ENCODE measurements at places on chromosomes 16 and 17.

DNA sequence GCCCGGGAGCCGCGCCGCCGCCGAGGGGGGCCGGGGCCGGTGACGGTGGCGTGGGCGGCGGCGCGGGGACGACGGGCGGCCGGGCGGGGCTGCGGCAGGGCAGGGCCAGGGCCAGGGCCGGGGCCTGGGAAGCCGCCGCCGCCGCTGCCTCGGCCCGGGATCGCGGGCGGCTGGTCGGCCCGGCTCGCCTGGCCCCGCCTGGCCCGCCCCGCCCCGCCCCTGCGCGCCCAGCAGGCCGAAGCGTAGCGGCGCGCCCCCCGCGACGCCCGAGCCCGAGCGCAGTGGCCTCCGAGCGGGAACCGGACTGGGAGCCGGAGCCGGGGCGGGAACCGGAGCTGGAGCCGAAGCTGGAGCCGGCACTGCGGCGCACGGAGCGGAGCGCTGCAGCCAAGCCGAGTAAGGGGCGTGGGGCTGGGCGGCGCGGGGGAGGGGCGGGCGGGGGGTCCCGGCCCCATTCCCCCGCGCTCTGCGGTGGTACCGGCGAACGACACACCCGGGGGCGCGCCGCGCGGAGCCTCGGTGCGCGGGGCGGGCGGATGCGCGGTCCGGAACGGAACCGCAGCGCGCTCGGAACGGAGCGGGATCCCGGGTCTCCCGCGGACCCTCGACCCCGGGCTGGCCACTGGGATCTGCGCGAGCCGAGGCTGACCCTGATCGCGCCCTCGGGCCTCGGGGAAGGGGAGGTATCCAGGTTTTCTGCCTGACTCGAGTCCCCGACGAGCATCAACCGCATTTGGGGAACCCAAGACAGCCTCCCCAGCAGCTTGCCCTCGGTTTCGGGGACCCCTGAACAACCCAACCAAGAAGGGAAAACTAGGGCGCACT lies at the start of gene BEAN1:
BEAN1 (plus strand) TSS at position 260 of the 825 bp plus-strand sequence. CDS start 10,382 bp downstream, outside the sequence.
- peak; percentile 54 for DNase-seq

GRCh38 chr17:73248532-73248931 lies 13.1 kb downstream of the CPSF4L start:
- DNase-seq, result no peak

- no peak for DNase-seq
Measured at GRCh38 chr17:32771396-32771795, 105.5 kb downstream of the MYO1D start.

DNA sequence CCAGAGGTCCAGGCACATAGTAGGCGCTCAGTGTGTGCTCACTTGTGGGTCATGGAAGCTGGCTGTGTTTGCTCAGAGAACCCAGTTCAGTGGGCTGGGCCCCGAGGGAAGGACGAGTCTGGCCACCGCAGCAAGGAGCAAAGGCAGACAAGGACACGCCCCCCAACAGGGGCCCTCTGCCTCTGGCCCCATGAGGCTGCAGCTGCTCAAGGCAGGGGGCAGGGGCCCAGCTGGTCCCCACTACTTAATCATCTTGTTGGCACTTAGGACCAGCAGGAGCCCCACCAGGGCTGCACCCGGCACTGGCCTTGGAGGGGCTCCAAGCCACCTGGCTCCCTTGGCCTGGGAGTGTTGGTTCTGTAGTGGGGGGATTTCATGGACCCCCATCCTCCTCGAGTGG lies 16.1 kb downstream of the KCNJ12 start:
- DNase-seq, result no peak

GRCh38 chr17:64289741-64290141 lies 26.7 kb upstream of the TEX2 start:
- DNase-seq, result no peak

- no peak for DNase-seq
Measured at GRCh38 chr17:28404812-28405570, 1.0 kb downstream of the SLC46A1 start.

- peak; percentile 38 for DNase-seq
Measured at GRCh38 chr17:3534881-3535252, 22.7 kb downstream of the TRPV3 start.

- no peak for DNase-seq
Measured at GRCh38 chr16:66127459-66128370, 238.8 kb upstream of the CDH5 start.

- DNase-seq, result no peak
Measured at GRCh38 chr16:10926094-10926493, 16.2 kb downstream of the DEXI start.

GRCh38 chr16:71421911-71422310 lies 19.9 kb downstream of the TLE7 start:
- no peak for DNase-seq

DNA sequence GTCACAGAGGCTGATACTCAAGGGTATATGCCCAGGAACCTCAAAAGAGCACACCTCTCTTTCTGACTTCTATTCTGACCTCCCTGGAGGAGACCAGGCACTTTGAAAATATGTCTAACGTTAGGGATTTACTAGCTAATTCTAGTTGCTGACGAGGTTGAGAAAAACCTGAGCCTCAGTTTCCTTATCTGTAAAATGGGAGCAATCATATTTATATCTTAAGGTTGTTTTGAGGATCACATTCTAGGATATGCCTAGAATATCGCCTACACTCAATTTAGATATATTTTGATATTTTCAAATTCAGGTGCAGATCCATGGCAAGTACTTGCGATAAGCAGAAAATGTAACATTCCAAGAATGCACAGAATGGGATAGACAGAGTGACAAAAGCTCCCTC lies 425.8 kb downstream of the GRIN2A start:
- DNase-seq, result no peak

- no peak for DNase-seq
Measured at GRCh38 chr17:77881545-77881944, 77.0 kb upstream of the TNRC6C start.

DNA sequence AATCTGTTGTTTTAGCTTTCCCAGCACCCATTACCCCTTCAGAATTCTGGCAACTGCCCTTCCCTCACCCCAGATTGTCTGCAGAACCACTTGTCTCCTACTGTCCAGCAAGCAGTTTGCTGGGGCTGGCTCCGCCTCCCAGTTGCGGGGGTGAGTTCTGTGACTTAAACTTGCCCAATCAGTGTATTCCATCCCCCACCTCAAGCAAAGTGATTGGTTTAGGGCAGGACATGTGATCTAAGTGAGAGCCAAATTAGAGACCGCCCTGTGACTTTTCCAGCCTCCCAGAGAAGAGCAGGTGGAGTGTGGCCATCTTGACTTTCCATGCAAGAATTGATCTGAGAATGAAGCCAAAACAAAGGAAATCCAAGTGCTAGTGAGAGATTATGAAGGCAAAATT lies 22.7 kb upstream of the SRCIN1 start:
- peak; percentile 72 for DNase-seq

- DNase-seq, result no peak
Measured at GRCh38 chr17:78294776-78295175, 63.3 kb downstream of the TMEM235 start.

- no peak for DNase-seq
Measured at GRCh38 chr17:82346342-82347300, 12.4 kb upstream of the TEX19 start.

DNA sequence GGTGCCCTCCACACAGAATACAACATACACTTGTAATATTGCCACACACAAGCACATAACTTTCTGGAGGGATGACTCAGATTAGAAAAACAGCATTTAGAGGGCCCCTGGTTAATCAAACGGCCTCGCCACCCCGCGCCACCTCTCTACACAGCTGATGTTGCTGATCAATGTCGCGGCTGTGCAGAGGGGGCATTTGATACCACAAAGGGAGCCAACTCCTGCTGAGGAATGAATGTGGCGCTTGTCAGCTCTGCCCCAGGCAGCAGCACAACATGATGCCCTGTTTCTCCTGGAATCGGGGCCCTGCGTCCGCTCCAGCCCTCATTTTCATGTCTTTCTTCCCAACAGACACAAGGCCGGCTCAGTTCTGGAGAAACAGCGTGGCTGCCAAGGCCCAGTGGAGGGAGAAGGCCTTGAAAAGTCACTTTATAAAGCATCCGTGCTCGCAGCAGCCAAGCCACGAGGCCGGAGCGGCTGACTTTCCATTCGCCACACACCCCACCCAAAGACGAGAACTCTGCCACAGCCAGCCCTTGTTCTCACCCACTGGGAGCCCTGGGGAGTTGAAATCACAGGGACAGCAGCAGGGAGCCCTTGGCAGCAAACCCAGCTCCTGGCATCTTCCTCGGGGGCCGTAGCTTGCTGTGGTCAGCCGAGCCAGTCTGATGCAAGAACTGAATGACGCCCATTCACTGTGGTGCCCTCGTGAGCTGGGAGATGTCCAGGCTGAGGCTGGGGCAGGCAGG lies 65.6 kb downstream of the XYLT1 start:
- no peak for DNase-seq

DNA sequence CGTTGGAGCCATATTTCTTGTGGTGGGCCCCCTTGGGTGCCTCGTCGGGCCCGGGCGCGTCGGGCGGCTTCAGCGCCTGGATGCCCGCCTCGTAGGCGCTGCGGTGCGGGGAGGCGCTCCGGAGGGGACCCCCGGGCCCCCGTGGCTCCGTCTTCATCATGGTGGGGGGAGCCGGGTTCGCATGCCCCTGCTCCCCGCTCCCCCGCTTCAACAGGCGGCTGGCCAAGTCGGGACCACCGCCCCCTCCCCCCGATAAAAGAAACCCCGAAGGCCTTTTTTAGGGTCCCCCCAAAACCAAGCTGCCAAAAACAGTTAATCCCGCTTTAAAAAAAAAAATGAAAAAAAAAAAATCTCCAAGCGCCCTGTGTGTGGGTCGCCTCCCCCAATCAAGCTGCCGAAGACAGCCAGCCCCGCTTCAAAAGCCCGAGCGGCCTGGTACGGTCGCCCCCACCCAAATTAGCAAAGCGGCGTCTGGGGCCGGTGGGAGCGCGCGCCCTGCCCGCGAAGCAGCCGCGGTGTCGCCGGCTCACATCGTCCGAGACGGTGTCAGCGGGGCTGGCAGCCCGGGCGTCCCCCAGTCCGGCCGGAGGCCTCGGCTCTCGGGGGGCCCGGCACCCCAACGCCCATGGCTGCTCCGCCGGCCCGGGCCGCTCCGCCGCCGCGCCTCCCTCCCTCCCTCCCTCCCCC lies at the start of gene PPP1R9B:
PPP1R9B (minus strand) TSS at position 324 of the 687 bp plus-strand sequence; CDS start at position 160, 164 bp downstream.
- DNase-seq, result no peak

GRCh38 chr17:2061441-2061958 lies 6.6 kb downstream of the HIC1 start:
- no peak for DNase-seq

- peak; percentile 51 for DNase-seq
Measured at GRCh38 chr16:49350265-49351095, 23.1 kb upstream of the C16orf78 start.

DNA sequence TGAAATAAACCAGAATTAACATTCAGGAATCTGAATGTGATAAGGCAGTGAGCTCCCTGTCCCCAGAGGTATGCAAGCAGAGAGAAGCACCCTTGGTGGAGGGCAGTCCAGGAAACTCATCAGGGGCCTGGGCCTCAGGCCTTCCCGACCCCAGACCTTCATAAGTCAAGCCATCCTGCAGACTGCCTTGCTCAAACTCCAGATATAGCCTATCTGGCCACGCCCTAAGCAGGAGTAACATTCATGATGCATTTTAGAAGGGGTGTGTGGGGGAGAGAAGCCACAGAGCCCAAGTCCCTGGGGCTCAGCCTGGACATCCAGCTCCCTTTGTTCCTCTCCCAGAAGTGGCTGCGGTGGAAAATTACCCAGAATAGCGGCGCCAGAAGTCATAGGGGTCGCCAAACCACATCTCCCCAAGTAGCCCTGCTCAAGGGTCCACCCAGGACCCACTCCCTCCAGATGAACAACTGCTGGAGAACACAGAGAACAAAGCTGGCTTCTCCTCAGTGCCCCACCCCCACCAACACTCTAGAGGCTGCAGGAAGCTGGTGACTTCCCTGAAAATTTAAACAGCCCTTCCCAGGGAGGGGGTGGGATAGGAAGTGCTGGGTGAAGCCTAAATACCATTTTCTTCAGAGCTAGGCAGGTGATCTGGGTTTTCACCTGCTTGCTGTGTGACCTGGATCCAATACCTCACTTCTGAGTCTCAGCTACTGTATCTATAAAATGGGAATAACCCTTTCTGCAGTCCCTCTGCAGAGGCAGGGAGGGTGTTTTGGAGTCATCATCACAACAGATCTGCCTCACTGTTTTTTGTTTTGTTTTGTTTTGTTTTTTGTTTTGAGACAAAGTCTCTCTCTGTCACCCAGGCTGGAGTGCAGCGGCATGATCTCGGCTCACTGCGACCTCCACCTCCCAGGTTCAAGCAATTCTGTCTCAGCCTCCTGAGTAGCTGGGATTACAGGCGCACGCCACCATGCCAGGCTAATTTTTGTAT lies 1.5 kb upstream of the SREBF1 start:
- no peak for DNase-seq

DNA sequence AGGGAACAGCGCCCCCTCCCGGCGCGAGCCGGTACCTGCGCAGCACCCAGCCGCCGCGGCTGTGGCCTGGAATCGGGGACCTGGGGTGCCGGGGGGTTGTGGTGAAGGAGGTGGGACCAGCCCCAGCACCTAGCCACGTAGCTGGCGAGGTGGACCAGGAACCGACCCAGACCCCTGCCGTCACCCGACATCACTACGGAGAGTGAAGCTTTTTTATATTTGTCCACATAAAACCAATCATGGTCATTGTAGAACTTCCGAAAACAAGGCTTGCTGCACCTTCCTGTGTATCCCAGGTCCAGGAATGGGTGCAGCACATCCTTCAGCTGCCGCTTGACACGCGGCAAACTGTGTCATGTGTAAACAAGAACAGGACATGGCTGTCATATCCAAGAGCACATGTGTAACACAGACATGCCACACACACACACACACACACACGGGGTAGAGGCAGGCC lies 1.3 kb downstream of the HBQ1 start:
- no peak for DNase-seq

- DNase-seq, result no peak
Measured at GRCh38 chr17:49573510-49574322, 2.0 kb upstream of the NXPH3 start.

- DNase-seq, result peak; percentile 45
Measured at GRCh38 chr17:19238167-19238505, 970 bp downstream of the EPN2 start.

GRCh38 chr16:27434141-27435051 lies 32.4 kb downstream of the IL21R start:
- no peak for DNase-seq

GRCh38 chr16:50121721-50122445 lies 31.2 kb upstream of the TENT4B start:
- no peak for DNase-seq

- no peak for DNase-seq
Measured at GRCh38 chr17:82014432-82014831, 8.2 kb downstream of the CENPX start.

DNA sequence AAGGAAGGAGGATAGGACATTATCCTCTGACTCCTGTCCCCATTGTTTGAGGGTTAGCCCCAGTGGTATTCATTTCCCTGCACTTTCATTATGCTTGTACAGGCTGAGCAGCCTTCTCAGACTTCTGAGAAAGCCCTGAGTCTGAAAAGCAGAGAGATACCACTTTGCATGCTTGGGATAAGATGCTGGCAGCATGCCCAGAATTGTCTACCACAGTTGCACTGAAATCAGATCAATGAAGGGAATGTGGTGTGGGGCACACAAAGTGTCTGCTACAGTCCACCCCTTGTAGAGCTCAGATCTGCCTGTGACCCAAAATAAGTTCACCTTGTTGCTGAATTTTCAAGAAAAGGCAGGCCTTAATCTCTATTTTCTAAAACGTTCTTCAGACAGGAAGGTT lies 160.6 kb downstream of the CCT6B start:
- no peak for DNase-seq

- no peak for DNase-seq
Measured at GRCh38 chr16:81431554-81432353, 12.9 kb upstream of the CMIP start.

- DNase-seq, result no peak
Measured at GRCh38 chr17:35161281-35161761, 13.7 kb downstream of the UNC45B start.

All from HTR-8/SVneo (cell line).